ENCODE measurements at places on chromosomes 1 and 21.
A peak's percentile ranks its signal among the peaks of the same experiment; 100 is the strongest.

GRCh38 chr1:151060007-151060656 is at the start of gene MLLT11:
Gene MLLT11 (plus strand): TSS chr1:151060397. CDS start chr1:151067225, 6,828 bp downstream.
- DNase-seq = peak; percentile 4

DNA sequence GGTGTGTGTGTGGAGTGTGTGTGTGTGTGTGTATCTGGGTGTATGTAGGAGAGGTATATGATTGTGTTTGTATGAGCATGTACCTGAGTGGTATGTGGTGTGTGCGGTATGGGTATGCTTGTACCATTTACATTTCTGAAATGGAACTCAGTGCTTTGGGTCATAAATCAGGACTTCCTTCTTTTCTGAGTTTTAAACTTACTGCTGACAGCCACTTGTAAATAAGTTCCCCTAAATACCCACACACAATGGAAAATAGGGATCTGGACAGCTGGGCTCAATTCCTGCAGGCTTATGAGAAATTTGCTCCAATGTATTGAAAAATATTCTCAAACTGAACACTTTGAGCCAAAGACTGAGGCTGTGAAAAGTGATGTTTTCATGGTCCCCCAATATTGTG is 293.6 kb downstream of the HLX start:
- no peak for DNase-seq

GRCh38 chr1:157829711-157830110 is 9.8 kb upstream of the FCRL1 start:
- DNase-seq = no peak

DNA sequence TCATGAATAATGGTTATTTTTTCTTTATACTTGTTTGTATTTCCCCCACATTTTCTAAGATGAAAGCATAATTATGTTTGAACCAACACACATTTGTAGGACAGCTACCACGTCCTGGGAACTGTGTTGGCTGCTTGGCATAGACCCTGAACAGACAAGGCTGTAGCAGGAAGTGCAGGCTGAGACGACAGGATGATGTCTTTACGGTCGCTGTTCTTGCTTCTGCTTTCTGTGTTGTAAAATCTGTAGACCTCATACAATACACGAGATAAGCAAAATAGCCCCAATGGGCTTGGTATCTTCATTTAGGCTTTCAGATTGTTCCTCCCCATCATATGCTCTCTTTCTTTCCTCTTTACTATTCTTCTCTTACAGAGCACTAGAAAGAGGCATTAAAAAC is 23.3 kb upstream of the OTUD3 start:
- DNase-seq = no peak

GRCh38 chr21:17925899-17926298 is 106.7 kb upstream of the C21orf91 start:
- no peak for DNase-seq

- DNase-seq = no peak
These were observed 78.0 kb downstream of the ATP6V1G3 start for GRCh38 chr1:198462365-198463019.

DNA sequence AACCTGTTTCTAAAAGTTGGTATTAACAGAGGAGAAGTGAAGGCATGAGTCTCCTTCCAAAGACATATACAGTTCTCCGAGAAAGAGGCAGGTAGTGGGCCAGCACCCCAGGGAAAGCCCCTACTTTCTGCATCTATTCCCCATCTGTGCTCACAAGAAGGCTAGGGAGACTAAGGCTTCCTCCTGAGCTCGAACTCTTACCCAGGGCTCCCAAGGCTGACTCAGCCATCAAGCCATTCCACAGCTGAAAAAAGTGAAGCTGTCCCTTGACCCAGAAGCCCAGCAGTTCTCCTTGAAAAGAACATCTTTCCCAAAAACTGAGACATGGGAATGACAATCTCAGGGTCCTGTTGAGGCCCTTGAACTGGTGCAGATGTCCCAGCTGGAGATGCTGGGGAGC is 1.9 kb upstream of the PADI3 start:
- no peak for DNase-seq

- no peak for DNase-seq
These were observed 2.9 kb downstream of the BTBD19 start for GRCh38 chr1:44811234-44811633.

DNA sequence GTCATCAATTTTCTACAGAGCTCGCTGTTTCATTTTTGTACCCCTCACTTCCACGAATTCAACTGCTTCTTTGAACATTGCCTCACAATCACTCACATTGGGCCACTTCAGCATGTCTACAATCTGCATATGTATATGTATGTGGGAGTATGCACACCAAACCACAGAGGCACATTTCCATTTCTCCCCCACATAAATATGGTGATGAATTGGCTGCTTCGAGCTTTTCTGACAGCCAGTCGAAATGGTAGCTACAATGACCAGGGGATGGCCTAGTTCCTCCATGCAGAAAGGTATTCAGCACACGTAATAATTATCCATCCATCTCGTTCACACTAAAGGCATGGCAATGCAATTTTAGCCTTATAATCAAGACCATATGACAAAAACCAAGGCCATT is 229.6 kb upstream of the ESRRG start:
- DNase-seq = no peak

DNA sequence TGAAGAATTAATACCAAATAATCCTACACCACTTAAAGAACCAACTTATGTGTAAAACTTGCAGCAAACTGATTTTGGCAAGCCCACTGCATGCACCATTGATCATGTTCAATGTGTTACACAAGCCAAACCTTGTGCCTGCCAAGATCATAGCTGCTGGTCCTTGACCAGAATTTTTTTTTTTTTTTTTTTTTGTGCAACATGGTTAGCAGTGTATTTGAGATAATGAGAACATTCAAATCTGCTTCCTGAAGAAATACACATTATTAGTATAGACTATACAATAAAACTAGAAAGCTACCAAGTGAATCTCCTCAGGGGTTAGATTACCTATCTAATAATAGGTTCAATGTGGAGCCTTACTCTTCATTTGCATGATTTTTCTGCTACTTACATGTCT is 421.0 kb downstream of the MRPL39 start:
- DNase-seq = no peak

DNA sequence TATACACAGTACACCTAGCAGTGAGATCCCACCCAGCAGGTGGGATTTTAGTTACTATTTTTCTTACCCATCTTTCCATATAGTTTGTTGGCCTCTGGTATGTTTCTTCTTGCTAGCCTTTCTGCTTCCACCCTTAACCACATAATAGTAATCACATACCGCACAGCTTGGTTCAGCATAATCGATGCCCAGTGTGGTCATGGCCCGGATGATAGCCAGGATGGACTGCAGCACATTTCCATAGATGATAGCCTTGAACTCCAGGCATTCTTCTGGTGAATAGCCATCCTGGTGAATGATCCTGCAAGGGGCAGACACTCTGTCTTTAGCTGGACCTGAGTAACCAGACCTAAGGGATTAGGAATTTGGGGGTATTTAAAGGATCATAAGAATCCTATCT is 9.5 kb downstream of the GNAT2 start:
- DNase-seq = no peak

DNA sequence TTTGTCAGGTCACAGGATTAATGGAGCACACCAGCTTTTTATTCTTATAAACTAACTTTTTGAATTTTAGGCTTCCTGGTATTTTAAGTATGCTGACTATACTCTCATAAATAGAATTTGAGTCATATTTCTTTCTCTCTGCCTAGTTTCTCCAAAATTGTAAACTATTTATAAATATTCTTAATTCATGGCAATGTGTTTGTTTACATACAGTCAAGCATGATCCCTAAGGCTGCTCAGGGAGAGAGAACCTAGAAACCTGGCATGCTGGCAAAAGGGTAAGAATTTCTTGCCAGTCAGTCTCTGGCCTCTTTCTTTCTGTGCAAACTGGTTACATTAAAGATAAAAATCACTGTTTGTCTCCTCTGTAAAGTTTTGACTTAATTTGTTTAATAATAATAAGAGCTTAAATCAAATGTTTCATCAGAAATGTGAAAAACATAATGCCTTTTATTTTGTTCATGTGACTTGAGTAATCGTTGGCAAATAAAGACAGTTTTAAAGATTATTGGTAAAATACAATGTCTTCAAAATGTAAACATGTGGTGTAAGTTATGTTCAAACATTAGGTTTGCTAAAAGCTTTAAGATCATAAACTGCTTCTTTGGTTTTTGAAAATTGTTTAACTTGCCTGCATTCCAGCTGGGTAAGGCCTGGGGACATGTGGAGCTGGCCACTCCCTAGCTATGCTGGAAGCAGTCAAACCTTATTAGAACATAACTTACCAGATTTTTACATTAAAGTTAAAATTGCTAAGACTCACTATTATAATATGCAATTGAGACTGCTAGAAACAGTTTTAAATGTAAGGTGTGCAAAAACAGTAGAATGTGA is 1401.7 kb downstream of the NCAM2 start:
- no peak for DNase-seq

- peak; percentile 63 for DNase-seq
These were observed 19.9 kb downstream of the ATP8B2 start for GRCh38 chr1:154344977-154345837.

- no peak for DNase-seq
These were observed 17.3 kb downstream of the S1PR1 start for GRCh38 chr1:101253976-101254674.

DNA sequence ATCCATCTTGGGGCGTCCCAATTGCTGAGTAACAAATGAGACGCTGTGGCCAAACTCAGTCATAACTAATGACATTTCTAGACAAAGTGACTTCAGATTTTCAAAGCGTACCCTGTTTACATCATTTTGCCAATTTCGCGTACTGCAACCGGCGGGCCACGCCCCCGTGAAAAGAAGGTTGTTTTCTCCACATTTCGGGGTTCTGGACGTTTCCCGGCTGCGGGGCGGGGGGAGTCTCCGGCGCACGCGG is 282 bp upstream of the SOD1 start:
- no peak for DNase-seq

- DNase-seq = no peak
These were observed 154.6 kb downstream of the PLA2G4A start for GRCh38 chr1:186983327-186983726.

- DNase-seq = no peak
These were observed 157.3 kb downstream of the KCNJ6 start for GRCh38 chr21:37758982-37759381.

DNA sequence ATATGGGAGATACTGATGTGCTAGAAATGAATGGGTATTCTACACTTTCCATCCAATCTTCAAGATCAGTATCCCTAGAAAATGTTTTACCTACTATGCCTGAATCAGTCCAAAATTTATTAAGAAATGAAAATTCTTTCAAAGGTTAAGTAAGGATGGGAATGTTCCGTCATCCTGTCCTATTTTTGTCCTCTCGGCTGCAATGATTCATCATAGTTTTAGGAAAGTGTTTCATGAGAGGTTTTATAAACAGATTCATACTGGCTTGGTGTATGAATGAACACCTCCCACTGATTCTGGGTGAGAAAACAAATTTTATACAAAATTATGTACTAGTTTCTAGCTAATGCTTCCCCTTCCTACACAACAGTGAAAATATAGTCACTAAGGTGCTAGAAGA is 504.6 kb upstream of the NR5A2 start:
- DNase-seq = no peak

GRCh38 chr21:15688809-15689208 is 41.0 kb upstream of the USP25 start:
- DNase-seq = no peak

- DNase-seq = no peak
These were observed 7.1 kb downstream of the SSBP3 start for GRCh38 chr1:54398963-54399528.

- DNase-seq = no peak
These were observed 222.6 kb downstream of the DNAH14 start for GRCh38 chr1:225152061-225152460.

GRCh38 chr1:26887125-26887524 is 3.0 kb downstream of the GPN2 start:
- peak; percentile 32 for DNase-seq

GRCh38 chr1:96520579-96520947 is 201.0 kb upstream of the PTBP2 start:
- DNase-seq = no peak

DNA sequence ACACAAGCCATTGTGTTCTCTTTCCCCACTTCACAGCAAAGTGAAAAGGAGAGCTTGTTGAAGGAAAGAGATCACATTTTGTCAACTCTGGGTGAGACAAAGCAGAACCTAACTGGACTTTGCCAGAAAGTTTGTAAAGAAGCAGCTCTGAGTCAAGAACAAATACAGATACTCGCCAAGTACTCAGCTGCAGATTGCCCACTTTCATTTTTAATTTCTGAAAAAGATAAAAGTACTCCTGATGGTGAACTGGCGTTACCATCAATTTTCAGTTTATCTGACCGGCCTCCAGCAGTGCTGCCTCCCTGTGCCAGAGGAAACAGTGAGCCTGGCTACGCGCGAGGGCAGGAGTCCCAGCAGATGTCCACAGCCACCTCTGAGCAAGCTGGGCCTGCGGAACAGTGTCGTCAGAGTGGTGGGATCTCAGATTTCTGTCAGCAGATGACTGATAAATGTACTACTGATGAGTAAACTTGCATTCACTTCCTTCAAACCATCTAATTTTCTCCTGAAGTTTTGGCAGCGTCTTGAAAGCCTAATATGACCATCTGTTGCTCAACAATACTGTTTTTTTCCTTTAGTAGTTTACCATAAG is 43.7 kb downstream of the BACH1 start:
- no peak for DNase-seq

DNA sequence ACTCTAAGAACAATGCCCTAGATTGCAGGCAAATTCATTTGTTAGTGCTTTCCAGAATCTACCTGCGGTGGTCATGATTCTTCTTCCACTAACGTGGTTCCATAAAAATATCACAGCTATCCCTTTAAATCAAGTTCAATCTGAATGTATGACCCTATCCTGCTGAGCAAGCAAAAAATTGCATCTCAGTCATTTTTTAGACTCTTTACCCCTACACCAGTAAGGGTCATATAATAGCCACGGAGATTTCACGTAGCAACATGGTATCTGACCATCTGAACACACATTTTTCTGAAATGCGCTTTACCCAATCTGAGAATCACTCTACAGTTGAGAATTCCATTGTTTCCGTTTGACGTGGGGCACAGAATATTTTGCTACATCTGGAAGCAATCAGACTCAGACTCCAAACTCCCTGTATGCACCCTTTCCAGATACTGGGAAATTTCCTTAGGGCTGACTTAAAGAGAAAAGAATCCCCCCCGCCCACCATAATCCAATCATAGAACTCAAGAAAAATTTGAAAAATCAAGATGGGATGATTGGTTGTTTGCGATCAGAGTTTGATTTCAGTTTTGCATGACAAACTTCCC is 699.2 kb upstream of the ZP4 start:
- no peak for DNase-seq

DNA sequence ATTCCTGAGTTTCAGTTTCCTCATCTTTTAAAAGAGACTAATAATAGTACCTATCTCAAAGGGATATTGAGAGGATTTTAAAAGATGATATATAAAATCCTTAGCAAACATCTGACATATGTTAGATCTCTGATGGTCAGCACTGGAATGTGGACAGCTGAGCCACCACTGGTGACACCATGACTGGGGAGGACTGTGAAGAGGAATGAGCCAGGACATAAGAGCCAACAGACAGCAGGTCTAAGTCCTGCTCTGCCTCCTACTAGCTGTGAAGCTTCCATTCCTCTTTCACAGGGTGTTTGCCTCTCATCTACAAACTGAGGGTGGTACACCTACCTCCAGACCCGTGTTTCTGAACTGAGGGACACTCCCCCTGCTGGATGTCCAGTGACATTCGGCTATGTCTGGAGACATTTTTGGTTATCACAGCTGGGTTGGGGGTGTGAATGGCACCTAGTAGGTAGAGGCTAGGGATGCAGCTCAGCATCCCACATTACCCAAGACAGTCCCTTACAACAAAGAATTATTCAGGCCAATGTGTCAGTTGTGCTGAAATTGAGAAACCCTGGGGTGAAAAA is 109.1 kb upstream of the OLIG2 start:
- DNase-seq = no peak

GRCh38 chr1:116306840-116307442 is 66.1 kb upstream of the ATP1A1 start:
- no peak for DNase-seq
